ENCODE measurements at places on chromosomes 12 and 14.

GRCh38 chr14:74491956-74492775 is 939 bp downstream of the NPC2 start:
- no peak for DNase-seq
- peak overlapping the region; percentile 82 for H3K4me3 ChIP-seq
- no peaks in the 10 kb centered on the region for H3K27me3 ChIP-seq
- peaks cover 14% of the 10 kb centered on the region for H3K36me3 ChIP-seq
- H3K27ac ChIP-seq, result peak overlapping the region; percentile 86

GRCh38 chr14:82710267-82710841 is 1176.7 kb upstream of the SEL1L start:
- no peak overlapping the region for H3K4me3 ChIP-seq
- DNase-seq, result no peak
- H3K36me3 ChIP-seq, result no peaks in the 10 kb centered on the region
- H3K27me3 ChIP-seq, result no peaks in the 10 kb centered on the region
- peaks cover 3% of the 10 kb centered on the region for H3K4me1 ChIP-seq
- no peak overlapping the region for H3K27ac ChIP-seq

- peaks cover 9% of the 10 kb centered on the region for H3K36me3 ChIP-seq
- H3K4me1 ChIP-seq, result no peaks in the 10 kb centered on the region
- no peak overlapping the region for H3K27ac ChIP-seq
- no peak overlapping the region for H3K4me3 ChIP-seq
- DNase-seq, result no peak
Observed at GRCh38 chr12:111873113-111873512, 31.1 kb downstream of the MAPKAPK5 start.

DNA sequence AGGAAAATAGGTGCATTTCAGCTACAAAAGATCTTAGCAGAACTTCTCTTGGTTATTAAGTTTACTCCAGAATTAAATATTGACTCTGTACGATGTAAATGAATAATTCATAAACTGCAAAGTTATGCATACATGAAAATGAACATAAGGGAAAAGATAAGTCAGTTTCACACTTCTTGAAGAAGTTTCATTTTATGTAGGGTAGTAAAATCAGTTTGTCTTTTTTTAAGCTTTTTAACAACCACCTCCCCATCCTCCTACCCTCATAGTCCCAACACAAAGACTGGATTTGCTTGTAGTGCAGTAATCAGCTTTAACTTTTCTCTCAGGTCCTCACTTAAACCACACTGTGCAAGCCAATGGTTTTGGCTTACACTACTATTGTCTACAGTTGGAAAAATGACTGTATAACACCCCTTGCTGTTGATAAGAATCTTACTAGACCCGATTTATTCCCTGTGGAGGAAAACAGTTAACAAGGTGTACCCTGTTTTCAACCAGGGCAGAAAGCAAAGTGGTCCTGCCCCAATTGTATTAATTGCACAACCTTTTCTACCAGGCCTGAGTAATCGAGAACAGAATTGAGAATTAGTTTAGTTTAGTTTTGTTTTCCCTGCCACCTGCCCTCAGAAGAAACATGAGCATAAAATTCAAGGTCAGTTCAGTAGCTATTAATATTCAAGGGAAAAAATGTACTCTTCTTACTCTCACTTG is 44.1 kb downstream of the NIN start:
- H3K27me3 ChIP-seq, result no peaks in the 10 kb centered on the region
- H3K4me3 ChIP-seq, result no peak overlapping the region
- peaks cover 4% of the 10 kb centered on the region for H3K4me1 ChIP-seq
- no peak overlapping the region for H3K27ac ChIP-seq
